ENCODE measurements at places on chromosomes 2 and 18.

DNA sequence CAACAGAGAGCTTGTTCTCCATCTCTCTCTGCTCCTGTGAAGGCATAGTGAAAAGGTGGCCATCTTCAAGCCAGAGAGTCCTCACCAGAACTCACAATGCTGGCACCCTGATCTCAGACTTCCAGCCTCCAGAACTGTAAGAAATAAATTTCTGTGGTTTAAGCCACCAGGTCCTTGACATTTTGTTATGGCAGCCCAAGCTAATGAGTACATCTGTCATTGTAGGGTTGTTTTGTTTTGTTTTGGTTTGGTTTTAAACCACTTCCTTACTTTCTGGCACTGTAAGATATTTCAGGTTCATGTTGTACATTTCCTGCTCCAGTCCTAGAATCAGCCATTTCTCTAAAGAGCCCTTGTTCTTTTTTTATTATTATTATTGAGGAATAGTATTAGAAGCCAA, 171.2 kb downstream of the CPS1 start:
- no peak for DNase-seq

GRCh38 chr2:211126256-211126655, 569.9 kb downstream of the CPS1 start:
- DNase-seq: no peak

DNA sequence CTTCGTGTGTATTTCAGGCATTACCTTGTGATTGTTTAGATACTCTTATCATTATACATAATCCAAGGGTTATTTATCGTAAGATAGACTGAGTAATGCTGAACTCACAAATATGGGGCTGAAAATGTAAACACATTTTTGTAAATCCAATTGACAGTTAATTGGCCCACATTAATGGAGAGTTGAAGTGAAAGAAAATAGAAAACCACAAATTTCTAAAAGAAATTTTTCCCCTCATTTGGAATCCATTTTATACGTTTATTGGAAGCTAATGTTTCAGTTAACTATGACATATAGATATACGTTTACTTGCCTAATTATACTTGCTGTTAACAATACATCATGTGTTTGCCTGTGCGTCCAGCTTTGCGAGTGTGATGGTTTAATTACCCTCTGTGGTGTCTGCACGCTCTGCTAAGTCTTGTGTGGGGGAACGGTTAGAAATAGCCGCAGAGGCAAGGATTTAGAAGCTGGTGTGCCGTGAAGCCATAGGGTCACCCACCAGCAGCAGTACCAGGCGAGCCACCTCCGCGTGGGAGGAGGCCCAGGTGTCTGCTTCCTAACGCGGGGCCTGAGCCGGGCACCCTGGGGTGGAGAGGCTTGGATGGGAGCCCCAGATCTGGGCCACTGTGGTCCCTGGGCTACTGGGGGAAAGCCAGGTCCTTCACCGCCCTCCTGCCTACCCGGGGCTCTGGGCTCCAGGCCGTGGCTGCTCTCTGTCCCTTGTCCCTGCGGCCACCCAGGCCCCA, 38.0 kb downstream of the TSHZ1 start:
- DNase-seq: no peak

GRCh38 chr18:10878703-10879102, 270.7 kb downstream of the PIEZO2 start:
- DNase-seq: no peak

DNA sequence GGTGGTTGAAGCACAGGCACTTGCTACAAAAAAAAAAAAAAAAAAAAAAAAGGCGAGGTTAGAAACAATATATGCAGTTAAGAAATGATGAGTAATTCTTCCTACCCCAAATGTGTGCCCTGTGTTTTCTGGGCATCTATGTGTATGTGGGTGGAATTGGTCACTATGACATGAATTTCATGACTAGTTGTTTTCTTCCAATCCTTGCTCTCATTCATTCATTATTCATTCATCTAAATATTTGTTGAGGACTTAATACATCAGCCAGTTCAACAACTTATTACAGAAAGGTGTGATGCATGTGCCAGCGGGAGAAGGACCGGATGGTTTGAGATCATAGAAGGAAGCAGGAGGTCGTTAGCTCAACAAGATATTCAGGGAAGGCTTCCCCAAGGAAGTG, 8.3 kb upstream of the EGR4 start:
- DNase-seq: no peak

GRCh38 chr2:175004730-175004979, 526 bp downstream of the CHN1 start:
- no peak for DNase-seq

DNA sequence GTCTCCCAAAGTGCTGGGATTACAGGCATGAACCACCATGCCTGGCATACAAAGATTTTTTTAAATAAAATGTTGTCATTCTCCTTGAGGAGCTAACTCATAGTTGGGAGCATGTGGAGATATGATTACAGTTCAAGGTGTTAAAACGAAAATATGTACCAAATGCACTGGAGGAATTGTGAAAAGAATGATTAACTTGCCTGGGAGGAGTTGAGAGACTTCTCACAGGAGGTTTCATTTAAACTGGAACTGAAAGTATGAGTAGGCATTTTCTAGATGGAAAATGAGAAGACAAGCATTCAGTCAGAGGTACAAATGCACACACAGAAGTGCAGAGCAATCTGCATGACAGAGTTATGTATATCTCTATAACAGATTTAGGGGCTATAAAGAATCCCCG, 126.6 kb upstream of the PDE1A start:
- no peak for DNase-seq

- DNase-seq: no peak
These were observed 7.9 kb downstream of the AGPS start for GRCh38 chr2:177400337-177400923.

GRCh38 chr2:235898766-235899165, 269.4 kb downstream of the GBX2 start:
- no peak for DNase-seq

- DNase-seq: no peak
These were observed 110.4 kb downstream of the FMNL2 start for GRCh38 chr2:152445375-152445774.

DNA sequence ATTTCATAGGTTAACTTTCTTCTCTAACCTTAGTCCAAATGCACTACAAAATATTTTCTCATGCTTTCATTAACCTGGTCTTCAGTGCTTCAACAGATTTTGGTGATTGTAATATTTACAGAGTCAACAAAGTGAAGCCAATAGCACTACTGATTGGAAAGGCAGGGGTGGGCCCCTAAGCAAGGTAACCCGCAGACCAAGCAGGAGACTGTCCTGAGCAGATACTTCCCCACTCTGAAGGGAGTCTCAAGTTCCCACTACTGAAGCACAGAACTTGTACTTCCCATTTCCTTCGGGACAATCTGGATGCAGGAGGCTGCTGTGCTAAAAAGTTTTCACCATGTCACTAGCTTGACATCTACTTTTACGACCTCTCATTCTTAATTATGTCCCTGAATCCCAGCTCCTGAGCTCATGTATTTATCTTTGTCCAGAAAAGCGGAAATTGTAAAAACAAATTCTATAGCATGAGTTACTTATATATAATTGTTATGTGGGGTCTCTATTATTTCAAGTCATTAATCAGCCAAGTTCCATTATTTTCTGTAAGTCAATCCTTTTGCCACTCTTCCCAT, 311.6 kb upstream of the REV1 start:
- DNase-seq: no peak

- DNase-seq: peak; percentile 24
These were observed 161.8 kb downstream of the SOCS6 start for GRCh38 chr18:70450426-70451253.

DNA sequence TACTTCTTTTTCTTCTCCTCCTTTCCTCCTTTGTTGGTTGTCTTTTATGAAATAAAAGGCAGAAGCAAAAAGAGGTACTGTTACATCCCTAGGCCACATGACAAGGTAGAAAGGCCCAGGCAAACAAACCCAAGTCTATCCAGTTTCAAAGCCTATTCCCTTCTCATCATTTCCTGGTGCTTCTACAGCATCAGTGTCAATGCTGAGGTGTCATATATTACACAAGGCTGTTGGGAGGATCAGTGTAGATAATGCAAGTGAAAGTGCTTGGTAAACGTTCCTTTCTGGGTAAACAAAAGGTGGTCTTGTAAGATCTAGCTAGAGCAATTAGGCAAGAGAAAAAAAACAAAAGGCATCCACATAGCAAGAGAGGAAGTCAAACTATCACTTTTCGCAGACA, 64.9 kb downstream of the EVA1A start:
- DNase-seq: no peak

DNA sequence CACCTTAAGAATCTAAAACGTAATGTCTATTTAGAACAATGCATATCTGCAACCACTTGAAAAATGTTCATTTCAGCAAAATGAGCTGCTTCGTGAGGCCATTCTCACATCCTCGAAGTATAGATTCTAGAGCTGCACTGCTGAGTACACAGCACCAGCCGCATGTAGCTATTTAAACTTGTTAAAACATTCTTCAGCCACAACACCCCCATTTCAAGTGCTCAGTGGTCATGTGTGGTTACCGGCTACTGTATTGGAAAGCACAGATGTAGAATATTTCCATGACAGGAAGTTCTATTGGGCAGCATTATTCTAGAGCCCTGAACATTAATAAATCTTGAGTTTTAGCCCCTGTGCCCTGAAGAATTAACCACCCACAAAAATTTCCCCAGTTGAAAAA, 35.0 kb downstream of the SUMO1 start:
- no peak for DNase-seq

GRCh38 chr18:63137999-63138435, 181.6 kb downstream of the BCL2 start:
- DNase-seq: no peak

DNA sequence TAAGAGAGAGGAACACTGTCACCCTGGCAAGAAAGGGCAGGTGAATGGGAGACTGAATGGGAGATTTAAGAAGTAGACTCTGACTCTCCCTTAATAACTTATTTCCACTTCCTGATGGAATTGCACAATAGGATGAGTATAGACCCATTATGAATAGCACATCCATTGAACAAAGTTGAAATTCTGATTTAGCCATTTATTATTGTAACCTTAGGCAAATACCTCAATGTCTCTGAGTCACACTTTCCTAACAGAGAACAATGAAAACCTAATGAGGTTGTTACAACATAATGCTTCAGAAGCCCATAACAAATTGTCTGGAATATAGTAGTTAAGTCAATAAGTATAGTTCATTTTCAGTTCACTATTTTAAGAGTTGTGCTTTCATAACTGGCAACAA, 78.9 kb downstream of the NRXN1 start:
- no peak for DNase-seq

DNA sequence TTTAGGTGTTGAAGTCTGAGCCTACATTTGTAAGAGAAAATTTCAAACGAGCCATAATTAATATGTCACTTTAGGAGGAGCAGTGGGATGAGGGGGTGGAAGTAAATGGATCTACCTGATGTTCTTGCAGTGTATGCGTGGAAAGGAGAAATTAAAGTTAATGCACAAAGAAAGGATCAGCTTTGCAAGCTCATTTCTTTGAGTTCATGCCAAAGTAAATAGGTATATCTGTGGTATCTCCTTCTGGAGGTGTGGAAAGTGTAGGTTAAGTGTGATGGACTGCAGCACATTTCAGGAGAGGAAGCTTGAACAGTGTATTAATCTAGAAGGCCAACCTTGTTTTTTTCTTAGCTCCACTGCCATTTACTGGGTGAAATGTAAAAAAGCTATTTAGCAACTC, 307.5 kb upstream of the ZEB2 start:
- DNase-seq: no peak

GRCh38 chr2:74778381-74779264, 55.3 kb upstream of the HK2 start:
- peak; percentile 32 for DNase-seq

DNA sequence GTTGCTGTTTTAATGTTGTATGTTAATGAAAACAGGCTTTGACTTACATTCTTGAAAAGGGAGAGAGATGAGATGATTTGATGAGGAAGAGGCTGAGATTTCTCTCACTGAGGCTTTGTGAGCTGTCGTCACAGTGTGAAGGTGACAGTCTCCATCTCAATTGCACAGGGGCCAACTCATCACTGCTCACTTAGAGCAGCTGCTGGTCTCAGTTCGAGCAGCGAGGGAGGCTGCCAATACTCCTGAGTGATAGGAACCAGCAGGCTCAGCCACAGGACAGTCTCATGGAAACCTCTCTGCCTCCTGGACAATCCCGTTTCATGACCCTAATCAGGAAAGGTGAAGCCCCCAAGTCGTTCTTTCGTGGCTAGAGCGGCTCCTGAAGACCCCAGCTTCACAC, 170.7 kb upstream of the SOX11 start:
- no peak for DNase-seq

DNA sequence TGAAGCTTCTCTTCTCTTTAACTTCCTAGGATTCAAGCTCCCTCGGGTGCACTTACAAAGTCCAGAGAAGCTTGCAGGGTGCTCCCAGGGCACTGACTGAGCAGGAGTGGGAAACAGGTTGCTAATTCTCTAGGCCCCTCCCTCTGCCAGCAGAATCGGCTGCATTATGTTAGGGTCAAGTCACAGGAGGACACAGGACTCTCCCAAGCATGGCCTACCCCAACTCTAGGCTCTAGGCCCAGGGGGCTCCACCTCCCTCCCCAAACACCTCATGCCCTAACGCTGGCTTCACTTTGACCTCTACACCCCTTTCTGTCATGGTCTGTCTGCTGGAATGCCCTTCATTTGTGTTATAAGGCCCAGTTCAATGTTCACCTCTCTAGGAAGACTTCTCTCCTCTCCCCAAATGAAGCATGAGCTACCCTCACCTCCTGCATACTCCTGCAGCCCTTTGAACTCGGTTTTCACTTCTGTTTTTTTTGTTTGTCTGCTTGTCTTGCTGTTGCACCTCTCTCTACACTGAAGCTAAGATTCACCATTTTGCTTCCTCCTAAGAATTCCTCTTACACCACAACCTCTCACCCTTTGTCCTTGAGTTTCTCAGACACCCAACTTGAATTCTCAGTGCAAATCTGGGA, 521.8 kb upstream of the ID2 start:
- no peak for DNase-seq

- peak; percentile 35 for DNase-seq
These were observed 5.8 kb downstream of the HDLBP start for GRCh38 chr2:241309684-241310117.

GRCh38 chr2:237688081-237688480, 60.7 kb downstream of the LRRFIP1 start:
- DNase-seq: no peak

GRCh38 chr2:210000464-210001324, 1.7 kb upstream of the RPE start:
- no peak for DNase-seq

- no peak for DNase-seq
These were observed 67.9 kb upstream of the PNPT1 start for GRCh38 chr2:55761526-55761925.

DNA sequence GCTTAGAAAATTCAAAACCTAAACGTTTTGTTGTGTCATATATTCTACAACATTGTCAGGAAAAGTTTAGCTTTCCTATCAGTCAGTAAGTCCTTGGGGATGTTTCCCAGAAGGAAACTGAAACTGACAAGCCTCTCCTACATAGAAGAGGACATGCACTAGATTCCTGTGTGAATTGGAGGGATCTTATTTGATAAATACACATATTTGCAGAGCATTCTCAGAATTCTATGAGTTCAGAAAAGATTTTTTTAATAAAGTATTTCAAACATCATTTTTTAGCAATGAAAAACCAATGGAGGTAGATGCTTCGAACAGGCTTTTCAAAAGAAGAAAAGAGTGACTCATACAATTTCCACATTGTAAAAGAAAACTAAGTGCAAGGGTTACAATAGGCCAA, 1706.7 kb downstream of the SUCLG1 start:
- no peak for DNase-seq
